NB4 (cell line): ENCODE measurements at places on chromosomes 12 and 14.

- DNase-seq: no peak
Observed at GRCh38 chr12:99960311-99960710, 24.4 kb downstream of the ANKS1B start.

GRCh38 chr14:66471584-66471983 lies 14.6 kb upstream of the CCDC196 start:
- DNase-seq: no peak

DNA sequence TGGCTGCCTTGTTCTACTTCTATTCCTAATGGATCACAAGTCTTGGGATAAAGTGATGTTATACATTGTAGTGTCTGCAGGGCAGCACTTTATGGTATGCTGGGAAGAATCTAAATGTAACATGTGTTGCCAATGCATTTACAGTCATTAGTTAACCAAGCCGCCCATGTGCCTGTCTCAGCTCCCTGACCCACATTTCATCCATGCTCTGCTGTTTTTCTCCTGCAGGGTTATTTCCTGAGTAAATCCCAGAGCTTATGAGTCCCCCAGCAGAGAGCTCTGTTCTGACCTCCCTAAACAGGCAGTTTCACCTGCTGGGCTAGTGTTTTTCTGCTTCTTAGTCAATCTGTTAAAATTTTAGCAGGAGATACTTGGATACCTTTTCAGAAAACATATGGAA lies 4.4 kb upstream of the TMTC2 start:
- no peak for DNase-seq

- no peak for DNase-seq
Observed at GRCh38 chr14:105141026-105141425, 27.6 kb downstream of the JAG2 start.

DNA sequence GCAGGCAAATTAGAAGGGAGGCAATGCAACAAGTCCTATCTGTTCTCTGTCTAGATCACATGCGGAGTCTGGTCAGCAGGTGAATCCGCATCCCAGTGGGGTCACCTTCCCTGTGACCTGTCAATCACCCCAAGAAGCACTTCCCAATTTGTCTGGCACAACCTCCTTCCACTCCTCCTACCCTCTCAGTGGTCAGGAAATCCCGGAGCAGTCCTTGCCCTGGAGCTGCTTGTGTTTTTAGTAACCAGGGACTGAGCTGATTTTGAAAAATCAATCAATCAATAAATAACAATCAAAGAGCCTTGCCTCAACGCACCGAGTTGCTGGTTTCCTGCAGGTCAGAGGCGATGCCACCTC lies 572 bp upstream of the ACSS3 start:
- DNase-seq: no peak

- no peak for DNase-seq
Observed at GRCh38 chr14:94805680-94806288, 35.9 kb upstream of the GSC start.

GRCh38 chr12:4119157-4119761 lies 154.3 kb upstream of the CCND2 start:
- no peak for DNase-seq

DNA sequence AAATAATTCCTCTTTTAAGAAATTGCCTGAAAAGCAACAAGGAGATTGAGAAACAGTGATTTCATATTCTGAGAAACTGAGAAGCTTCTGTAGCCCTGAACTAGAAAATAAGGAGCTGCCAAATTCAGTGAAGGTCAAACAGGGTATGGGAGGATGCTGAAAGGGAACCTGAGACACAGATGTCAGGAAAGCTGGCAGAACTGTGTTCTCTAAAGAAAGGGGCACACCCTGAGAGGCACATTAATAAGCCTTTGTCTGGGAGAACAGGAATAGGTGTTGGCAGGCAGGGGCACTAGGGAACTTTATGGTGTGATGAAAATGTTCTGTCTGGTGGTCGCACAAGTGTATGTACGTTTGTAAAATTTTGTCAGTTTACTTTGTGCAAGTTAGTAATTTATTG lies 29.6 kb downstream of the VRK1 start:
- DNase-seq: no peak

DNA sequence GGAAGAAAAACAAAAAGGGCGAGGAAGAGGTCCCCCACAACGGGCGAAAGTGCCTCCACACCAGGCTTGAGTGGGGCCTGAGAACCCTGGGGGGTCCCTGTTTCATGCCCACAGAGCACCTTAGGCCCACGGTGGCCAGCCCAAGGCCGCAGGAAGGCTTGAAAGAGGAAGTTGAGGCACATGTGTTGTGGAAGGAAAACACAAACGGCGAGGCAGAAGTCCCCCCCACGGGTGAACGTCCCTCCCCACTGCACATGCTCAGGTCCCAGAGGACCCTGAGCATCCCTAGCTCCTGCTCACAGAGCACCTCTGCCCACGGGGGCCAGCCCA lies 371.5 kb downstream of the ALG10 start:
- no peak for DNase-seq

DNA sequence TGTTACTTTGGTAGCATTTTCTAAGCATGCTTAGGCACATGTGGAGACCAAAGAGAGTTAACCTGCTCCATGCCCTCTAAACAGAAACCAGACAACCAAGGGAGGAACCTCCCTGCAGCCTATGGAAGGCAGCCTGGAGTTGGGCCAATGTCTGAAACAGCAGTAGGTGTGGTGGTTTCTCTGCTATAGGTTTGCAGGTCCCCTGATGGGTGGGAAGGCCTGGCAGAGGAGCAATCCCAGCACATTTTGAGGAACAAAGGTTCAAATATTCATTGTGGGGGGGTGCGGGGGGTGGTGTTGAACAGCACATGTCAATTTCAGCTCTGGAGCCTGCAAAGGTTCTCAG lies 65.4 kb downstream of the DACT1 start:
- no peak for DNase-seq

GRCh38 chr12:117361347-117361751 lies at the start of gene NOS1:
Gene NOS1 (minus strand): TSS chr12:117361626. CDS start chr12:117331069, 30,557 bp downstream.
- DNase-seq: no peak

- no peak for DNase-seq
Observed at GRCh38 chr12:27290501-27291168, 42.0 kb upstream of the BMAL2 start.

DNA sequence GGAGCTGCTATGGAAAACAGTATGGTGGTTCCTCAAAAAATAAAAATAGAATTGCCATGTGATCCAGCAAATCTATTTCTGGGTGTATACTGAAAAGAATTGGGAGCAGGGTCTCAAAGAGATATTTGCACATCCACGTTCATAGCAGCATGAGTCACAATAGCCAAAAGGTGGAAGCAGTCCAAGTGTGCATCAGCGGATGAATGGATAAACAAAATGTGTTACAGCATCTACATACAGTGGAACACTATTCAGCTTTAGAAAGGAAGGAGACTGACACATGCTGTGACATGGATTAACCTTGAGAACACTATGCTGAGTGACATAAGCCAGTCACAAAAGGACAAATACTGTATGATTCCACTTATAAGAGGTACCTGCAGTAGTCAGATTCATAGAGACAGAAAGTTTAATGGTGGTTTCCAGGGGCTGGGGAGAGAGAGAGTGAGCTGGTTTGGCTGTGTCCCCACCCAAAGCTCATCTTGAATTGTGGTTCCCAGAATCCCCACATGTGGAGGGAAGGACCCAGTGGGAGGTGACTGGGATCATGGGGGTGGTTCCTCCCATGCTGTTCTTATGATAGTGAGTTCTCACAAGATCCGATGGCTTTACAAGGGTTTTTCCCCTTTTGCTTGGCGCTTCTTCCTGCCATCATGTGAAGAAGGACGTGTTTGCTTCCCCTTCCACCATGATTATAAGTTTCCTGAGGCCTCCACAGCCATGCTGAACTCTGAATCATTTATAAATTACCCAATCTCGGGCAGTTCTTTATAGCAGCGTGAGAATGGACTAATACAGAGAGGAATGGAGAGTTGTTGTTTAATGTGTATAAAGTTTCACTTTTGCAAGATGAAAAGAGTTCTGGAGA lies 17.6 kb upstream of the TBC1D30 start:
- DNase-seq: no peak

DNA sequence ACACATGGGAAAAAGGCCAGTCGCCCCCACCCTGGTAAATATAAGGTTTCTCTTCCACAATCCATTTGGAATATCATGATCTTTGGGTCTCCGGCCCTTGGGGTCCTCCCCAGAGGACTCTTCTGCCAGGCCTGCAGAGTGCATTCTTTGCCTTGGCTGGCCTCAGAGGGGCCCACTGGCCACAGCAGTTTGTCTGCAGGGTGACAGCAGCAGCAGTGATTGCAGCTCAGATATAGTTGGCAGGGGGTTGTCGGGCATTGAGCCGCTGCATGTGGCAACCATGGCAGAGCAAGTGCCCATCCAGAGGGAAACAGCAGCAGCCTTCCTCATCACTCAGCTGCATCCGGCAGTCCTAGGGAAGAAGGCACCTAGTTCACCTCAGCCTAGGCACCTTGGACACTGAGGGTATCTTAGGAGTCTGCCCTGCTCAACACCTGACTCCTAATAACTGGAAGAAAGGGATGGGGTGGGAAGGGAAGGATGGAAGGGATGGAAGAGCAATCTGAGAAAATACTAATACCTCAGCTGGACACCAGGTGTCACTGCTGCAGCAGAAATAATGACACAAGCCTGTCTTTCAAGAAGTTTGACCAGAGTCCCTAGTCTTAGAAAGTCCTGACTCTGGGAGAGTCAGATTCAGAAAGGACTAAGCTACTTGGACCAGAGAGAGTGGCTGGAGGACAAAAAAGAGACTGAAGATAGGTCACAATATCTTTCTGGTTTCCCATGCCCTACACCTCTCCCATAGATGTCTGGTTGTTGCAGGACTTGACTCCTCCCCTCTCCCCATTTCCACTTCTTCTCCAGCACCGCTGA lies 8.9 kb downstream of the AJUBA start:
- peak; percentile 67 for DNase-seq

- peak; percentile 47 for DNase-seq
Observed at GRCh38 chr14:56659964-56660551, 80.5 kb downstream of the TMEM260 start.

DNA sequence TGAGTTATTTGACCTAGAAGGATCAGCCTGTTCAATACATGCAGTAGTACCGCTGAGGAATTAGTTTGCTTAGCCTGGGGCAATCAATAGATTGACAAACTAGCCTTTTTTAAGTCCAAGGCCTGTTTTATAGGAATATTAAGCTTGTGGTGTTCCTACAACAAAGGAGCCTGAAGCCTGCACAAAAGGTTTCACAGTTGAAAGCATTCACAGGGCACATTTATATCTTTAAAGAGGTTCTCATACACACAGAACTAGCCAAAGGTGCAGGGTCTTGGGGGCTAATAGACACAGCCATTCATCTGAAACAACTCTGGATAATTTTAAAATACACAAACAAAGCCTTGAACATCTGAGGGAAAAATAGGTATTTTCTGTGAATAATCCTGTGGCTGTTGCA lies 160.3 kb downstream of the RPS29 start:
- DNase-seq: no peak

DNA sequence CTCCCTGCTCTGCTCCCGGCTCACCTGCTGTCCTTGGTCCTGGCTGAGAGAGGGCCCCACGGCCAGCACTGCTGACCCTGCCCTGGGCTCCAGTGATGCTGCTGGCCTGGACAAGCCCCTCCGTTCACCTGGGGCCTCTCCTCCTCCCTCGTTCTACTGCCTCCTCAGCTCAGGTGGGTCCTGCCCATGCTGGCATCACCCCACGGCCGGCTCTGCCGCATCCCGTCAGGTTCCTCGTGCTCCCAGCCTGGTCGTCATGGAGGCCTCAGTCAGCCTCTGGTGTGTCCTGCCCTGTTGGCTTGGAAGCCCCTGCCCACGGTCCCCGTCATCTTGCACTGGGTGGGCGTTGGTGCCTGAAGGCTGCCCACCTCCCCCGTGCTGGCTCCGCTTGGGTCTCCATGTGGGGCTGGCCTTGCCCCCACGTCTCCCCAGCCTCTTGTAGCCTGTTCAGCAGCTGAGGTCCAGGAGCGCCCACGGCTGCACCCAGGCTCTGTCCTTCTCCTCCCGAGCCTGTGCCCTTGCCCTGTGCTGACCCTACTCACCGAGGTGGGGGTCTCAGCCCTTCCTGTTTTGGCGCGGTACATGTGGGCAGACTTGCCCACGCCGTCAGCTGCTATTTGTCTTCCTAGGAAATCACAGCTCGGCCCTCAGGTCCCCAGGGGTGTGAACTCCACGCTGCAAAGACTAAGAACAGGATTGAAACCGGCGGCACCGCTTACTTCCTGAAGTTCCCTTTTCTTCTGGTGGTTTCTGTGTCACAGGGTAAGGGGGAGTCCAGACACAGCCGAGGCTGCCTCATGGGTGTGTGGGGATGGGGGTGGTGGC lies 121.6 kb downstream of the TMEM121 start:
- DNase-seq: no peak

DNA sequence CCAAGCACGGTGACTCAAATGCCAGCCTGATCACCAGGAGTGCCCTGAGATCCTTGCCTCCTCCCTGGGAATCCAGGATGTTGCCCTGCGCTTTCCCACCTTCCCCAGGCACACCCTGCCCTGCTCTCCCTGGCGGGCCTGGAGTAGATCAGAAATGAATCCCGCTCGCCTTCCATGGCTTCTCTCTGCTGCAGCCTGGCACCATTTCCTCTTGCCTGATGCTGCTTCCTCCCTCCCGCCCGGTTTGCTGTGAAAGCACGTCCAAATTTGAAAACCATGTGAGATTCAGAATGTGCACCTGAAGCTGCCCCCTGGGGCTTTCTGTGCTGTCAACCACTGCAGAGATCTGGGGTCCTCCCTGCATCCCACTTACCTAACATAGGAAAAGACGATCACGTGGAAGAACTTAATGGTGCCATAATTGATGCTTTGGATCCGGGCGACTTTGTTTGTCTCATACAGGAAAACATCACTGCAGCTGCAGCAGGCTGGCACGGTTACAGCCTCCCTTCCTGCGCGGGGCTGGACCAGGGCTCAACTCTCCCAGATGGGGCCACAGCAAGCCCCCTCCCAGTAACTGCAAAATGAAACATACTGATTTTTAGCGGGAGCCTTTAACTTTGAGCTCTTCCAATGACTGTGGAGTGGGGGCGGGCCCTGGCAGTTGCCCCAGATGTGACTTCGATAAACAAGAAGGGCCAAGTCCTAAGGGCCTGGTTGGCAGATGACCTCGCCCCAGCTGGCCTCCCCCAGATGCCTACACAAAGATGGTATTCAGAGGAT lies 24.9 kb upstream of the C12orf76 start:
- DNase-seq: no peak

GRCh38 chr14:64114796-64115195 lies 179.4 kb downstream of the ESR2 start:
- peak; percentile 13 for DNase-seq

GRCh38 chr12:88784166-88784565 lies 203.9 kb upstream of the KITLG start:
- DNase-seq: no peak

DNA sequence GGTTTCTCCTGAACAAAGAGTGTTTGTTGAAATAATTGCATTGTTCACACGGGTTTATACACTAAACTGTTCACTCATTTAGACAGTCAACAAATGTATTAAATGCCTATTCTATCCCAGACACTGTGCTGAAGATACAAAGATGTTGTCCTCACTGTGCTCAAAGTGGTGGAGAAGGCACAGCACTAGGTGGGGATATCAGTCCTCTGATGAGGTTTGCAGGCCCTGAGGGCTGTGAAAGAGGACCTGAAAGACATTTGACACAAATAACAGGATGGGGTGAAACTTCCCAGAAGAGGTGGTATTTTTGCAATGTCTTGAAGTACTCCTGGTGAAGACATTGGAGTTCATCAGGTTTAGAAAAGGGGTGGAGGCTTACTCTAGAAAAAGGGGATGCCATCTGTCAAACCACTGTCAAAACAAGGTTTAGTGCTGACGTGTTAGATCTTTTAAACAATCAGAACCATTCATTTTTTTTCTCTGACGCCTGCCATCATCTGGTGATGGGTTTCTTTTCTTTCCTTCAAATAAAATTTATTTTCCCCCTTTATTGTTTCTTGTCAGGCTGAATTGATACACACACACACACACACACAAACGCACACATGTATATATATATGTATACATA lies 69.5 kb downstream of the ACSS3 start:
- no peak for DNase-seq
